Sigmoid colon (tissue), 7 donors: ENCODE measurements at places on chromosomes 16 and 17.

DNA sequence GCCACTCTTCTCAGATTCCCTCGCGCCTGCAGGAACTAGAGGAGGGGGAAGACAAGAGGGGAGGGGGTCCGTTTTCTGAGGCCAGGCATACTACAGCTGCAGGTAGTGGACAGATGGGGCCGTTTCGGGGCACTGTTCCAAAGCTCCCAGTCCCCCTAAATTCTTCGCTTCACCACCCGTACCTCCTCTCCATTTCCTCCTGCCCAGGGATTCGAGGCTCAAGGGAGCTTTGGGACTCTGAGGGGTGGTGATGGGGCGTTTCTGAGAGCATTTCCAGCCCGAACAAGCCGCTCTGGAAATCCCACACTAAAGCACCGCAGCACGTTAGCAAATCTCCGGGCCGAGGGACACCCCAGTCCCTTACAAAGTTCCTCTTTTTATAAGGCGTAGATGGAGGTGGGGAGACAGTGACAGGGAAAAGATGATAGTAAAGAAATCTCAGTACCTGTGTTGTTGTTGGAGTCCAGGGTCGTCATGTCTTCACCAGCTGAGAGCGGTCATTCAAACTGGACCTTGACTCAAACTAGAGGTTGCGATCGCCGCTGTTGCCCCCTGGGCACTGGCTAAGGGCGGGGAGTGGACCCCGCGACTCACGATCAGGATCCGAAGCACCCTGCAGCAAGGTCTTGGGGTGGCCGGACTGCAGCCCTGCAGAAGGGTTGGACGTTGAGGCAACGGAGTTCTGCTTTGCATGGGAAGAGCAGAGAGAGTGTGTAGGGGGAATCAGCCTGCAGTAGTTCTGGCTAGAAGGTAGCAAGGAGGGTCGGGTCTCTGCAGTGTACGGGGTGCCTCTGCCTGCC, 570 bp downstream of the NR1D1 start:
- no peak for DNase-seq

DNA sequence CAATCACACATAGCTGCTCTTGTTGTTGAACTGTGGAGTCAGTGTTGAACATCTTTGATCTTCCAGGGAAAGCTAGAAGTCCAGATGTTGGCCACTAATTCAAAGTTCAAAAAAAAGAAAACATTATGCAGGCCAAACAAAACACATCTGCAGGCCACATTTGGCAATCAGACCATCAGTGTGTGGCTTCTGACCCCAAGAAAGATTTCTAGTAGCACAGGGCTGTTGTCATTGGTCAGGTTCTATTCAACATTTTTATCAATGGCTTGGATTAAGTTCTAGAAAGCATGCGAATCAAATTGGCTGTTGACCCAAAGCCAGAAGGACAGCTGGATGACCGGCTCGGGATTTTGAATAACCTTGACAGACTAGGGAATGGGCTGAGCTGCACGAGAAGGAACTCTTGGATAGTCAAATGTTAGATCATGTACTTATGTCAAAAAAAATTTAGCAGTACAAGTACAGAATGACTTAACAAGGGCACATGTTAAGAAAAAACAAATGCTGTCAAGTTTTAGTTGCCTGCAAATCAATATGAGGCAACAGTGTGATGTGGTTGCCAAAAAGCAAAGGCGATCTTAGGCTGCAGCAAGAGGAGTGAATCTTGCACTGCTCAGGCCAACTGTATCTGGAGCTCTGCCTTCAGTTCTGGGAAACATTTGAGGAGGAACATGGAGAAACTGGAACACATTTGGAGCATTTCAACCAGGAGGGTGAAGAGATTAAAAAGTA, 187.6 kb downstream of the RGS9 start:
- DNase-seq: peak; percentile 77

- DNase-seq: no peak
These were observed 6.0 kb downstream of the CLEC16A start for GRCh38 chr16:10950393-10950792.

GRCh38 chr17:30308406-30308805, 16.7 kb upstream of the BLMH start:
- DNase-seq: no peak

- no peak for DNase-seq
These were observed 3.8 kb upstream of the SAMD14 start for GRCh38 chr17:50133769-50134099.

GRCh38 chr16:120756-121155, 17.7 kb downstream of the NPRL3 start:
- DNase-seq: no peak

GRCh38 chr16:89952551-89952950, 4.0 kb downstream of the DEF8 start:
- no peak for DNase-seq

- no peak for DNase-seq
These were observed 15.2 kb upstream of the CLEC18C start for GRCh38 chr16:70158261-70158939.

DNA sequence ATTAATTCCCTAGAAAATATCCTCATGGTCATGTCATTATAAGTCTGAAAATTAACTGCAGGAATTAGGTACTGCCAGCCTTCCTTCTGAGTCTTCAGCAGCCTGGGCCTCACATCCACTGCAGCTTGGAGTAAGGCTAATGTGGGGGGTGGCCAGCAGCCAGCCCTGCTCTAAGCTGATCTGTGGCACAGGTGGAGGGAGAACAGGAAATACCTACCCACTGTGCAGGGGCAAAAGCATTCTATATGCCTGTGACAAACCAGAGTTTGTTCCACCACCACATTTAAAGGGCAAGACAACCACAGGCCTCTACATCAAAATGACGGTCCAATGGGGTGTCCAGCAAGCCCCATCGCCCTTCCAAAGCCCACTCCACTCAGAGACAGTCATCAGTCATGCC, 9.4 kb downstream of the NPRL3 start:
- DNase-seq: no peak

DNA sequence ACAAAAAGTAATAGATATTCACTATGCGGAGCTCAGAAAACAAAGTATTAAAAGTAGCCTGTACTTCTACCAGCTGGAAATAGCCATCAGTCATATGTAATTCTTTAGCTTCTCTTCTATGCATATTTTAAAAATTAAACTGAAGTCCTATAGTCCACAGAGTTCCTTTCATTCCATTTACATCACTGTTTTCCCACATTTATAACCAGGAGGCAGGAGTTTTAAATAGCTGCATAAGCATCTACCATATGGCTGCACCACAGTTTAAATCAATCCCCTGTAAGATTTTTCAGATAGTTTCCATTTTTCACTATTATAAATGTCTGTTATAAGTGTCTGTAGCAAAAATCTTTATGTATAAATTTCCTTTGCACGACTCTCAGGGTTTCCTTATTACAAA, 45.1 kb downstream of the ZFHX3 start:
- no peak for DNase-seq

DNA sequence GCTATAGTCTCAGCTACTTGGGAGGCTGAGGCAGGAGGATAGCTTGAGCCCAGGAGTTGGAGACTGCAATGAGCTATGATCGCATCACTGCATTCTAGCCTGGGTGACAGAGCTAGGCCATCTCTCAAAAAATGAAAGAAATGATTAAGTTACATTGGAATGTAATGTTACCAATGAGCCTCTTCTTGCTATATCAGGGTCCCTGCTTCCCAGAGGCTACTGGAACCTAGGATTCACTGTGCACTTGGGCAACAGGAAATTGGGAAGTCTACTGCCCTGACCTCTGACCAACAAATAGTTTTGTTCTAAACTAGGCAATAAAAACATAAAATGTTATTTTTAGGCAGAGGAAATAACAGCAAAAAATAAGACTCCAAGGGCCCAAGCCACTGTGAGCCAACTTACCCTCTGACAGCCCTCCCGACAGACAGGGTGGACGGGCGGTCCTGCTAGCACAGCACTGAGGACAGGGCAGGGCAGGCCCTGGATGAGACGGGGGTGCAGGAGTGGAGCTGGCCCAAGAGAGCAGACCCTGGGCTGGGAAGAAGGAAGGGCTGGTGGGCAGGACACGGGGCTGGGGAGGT, 27.5 kb downstream of the NSMCE1 start:
- DNase-seq: peak; percentile 59

DNA sequence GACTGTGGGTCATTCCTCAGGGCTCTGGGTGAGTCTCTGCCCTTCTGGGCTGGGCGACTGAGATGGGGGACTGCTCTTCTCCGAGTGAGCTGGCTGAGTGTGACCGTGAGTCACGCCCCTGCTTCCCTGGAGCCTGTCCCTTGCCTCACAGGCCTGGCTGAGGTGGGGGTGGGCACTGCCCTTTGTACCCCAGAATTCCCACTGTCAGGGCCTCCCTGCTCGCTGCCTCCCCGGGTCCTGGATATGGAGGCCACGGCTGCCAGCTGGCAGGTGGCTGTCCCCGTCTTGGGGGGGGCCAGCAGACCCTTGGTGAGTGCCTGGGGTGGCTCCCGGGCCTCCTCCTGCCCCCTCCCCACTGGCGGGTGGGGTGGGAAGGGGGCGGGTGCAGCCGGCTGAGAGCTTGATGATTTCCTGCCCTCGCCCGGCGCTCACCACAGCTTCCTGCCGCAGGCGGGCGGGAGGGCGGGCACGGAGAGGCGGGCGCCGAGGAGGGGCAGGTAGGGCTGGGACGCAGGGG, at the start of gene LAT:
Gene LAT (plus strand): TSS at position 434 of the 517 bp plus-strand sequence. CDS start 366 bp downstream, outside the sequence.
- DNase-seq: no peak

- no peak for DNase-seq
These were observed 20.7 kb downstream of the SPHK1 start for GRCh38 chr17:76404976-76405563.

- DNase-seq: no peak
These were observed 105.6 kb downstream of the SEC14L1 start for GRCh38 chr17:77246110-77247047.

DNA sequence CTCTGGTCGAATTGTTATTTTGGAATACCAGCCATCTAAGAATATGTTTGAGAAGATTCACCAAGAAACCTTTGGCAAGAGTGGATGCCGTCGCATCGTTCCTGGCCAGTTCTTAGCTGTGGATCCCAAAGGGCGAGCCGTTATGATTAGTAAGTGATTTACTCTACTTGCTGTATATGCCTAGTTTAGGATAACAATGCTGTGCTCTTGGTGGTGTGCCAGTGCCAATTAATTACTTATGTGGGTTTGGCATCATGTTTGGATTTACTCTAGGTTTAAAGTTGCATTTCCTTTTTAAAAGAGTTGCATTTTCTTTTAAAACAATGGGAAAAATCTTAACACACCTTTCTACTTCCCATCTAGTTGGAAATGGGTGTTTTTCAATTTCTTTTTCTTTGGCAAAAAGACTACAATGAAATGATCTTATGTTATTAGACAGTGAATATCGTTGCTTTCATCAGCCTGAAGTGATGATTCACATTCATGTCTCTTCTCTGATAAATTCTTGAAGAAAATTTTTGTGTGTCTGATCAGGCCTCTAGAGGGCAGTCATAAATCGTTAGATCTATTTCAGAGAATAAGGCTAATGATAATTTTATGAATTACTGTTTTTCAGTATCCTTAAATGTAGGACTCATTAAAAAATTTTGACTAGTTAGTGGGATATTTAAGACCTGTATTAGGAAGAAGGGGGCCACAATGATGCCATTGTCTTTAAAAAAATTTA, 5.6 kb downstream of the SF3B3 start:
- no peak for DNase-seq

DNA sequence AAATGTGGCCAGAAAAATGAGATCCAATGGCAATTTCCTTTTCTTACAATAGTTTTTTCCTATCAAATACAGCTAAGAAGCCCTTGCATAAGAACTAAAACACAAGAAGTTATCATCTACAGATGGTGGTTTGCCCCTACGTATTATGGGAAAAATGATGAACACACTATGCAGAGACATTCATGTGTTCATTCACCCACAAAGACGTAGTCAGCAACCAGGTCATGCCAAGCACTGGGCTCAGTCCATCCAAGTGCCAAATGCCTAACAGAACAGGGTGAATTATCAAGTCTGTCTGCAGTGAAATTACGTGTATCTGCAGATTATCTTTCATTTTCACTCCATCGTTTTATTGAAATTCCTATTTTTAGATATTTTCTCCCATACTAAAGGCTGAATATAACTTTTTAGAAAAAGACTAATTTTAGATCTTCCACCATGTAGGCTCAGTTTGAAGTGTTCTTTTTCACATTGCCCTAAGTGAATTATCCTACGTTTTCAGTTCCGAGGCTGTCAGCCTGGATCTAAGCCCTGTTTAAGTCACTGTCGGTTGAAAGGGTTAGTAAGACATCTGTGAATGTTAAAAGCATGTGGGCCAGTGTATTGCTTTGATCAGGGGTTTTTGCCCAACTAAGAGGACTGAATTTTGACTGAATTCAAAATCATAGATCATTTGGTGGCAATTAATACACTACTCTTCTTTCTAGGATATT, 78.1 kb upstream of the DHX40 start:
- no peak for DNase-seq

GRCh38 chr16:84043486-84044117, 1.0 kb upstream of the SLC38A8 start:
- no peak for DNase-seq

- no peak for DNase-seq
These were observed 5.2 kb downstream of the SECTM1 start for GRCh38 chr17:82328141-82328993.

GRCh38 chr16:19485611-19486010, 36.3 kb downstream of the GDE1 start:
- no peak for DNase-seq

DNA sequence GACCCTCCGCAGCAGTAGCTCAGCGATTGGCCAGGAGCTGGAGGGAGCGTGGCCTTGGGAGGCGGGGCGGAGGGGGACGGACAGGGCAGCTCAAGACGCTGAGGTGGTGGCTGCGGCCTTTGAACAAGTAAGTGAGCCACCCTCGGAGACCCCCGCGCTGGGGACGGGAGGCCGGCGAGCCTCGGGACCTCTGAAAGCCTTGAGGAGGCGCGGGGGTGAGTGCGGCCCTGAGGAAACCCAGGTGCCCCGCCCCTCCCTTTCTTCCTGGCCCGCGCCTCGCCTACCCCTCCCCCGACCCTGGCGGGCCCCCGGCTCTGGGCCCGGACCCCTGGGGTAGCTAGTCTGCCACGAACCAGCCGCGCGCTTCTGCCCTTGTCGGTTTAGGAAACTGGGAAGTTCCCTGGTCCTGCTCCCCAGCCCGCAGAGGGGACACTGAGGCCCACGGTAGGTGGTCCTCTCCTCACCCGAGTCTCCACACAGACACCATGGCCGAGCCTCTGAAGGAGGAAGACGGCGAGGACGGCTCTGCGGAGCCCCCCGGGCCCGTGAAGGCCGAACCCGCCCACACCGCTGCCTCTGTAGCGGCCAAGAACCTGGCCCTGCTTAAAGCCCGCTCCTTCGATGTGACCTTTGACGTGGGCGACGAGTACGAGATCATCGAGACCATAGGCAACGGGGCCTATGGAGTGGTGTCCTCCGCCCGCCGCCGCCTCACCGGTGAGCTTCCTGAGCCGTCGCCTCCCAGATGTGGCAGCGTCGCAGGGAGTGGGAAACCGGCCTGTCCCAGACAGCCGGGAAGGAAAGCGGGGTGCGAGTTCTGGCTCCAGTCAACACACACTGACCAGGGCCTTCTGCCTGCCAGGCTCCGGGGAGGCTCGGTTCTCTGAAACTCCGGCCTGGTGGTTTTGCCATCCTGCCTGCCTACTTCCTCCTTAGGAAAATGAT, at the start of gene MAPK7:
Gene MAPK7 (plus strand): TSS at position 83 of the 945 bp plus-strand sequence. CDS start 403 bp downstream, at position 486.
- peak; percentile 73 for DNase-seq
